ENCODE measurements at places on chromosomes 3 and 15. TPM values are rescaled to one million over a fixed set of nuclear protein-coding genes. Genes with fewer than 3 reads are reported as not detected.

DNA sequence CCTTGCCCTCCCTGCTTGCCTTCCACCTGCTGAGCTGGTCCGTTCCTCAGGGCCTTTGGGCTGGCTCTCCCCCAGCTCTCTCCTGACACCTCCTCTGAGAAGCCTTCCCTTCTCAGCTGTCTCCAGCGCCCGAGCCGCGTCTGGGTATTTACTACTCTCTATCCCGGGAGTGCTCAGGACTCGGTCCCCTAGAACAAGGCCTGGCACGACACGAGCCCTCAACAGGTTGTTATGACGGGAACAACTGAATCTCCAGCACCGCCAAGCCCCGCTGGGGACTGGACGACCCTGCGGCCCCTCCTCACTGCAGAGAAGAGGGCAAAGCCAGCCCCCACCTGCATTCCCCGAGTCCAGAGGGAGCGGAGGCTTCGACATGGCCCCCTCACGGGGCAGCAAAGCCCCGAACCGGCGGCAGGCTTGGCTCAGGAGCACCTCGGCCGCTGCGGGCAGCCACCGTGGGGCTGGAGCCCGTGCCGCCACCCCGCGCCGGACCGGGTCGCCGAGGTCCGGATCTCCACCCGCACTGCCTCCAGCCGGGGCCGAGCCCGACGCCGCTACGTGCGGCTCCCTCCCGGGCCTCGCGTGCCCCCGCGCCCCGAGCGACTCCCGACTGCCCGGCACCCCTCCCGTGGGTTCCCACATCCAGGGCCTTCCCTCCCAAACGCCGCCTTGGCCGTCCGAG, 792 bp downstream of the TPRA1 start:
- DNase-seq: no peak

GRCh38 chr15:85771781-85772445, 22.8 kb downstream of the KLHL25 start:
- DNase-seq: no peak

- DNase-seq: peak; percentile 39
Observed at GRCh38 chr3:177249203-177249602, 51.9 kb upstream of the TBL1XR1 start.

The TRMT10C gene
- 21.7 TPM for total RNA-seq

The TNIK gene
- total RNA-seq: 30.3 TPM
